Subcutaneous preadipocyte (primary cell): ENCODE measurements at places on chromosomes 7 and 10. TPM values are rescaled to one million over a fixed set of nuclear protein-coding genes. Genes with fewer than 3 reads are reported as not detected.

IDI2 gene
- under 0.01 TPM in 1 of 2 replicates, not detected in the other for total RNA-seq

CEP55 gene
- 30.5 and 43.0 TPM in 2 replicates for total RNA-seq

CTAGE4 gene
- under 0.01 TPM in 1 of 2 replicates, not detected in the other for total RNA-seq

PKD2L1 gene
- 0.37 TPM in 1 of 2 replicates, not detected in the other for total RNA-seq

STRIP2 gene
- 4.0 and 12.5 TPM in 2 replicates for total RNA-seq

HABP2 gene
- total RNA-seq: not detected in 2 replicates

SP4 gene
- 4.8 and 5.1 TPM in 2 replicates for total RNA-seq

FAS gene
- 58.3 and 78.6 TPM in 2 replicates for total RNA-seq

FAM171A1 gene
- total RNA-seq: 10.3 and 22.3 TPM in 2 replicates

ZNF722 gene
- total RNA-seq: not detected in 2 replicates

OPN1SW gene
- total RNA-seq: not detected in 2 replicates

H2BK1 gene
- not detected in 2 replicates for total RNA-seq

CYP2C19 gene
- total RNA-seq: not detected in 2 replicates

ZNF37A gene
- total RNA-seq: 9.6 and 11.7 TPM in 2 replicates

AGR3 gene
- not detected in 2 replicates for total RNA-seq

OR2A1 gene
- under 0.01 and 0.37 TPM in 2 replicates for total RNA-seq

RARRES2 gene
- total RNA-seq: not detected in 2 replicates

PPP1R17 gene
- not detected in 2 replicates for total RNA-seq

ASCC1 gene
- 34.0 and 35.6 TPM in 2 replicates for total RNA-seq

TRPV6 gene
- total RNA-seq: not detected in 2 replicates
